Stimulated activated memory B cell treated with anti-CD40 and anti-IgM and Interleukin-4, amounts not matched to agents 10 μg/mL and 1 μg/mL and 100 μg/mL, for 72 hours (primary cell): ENCODE measurements at places on chromosomes 2 and 18.

- peak; percentile 11 for ATAC-seq
Measured at GRCh38 chr2:175576270-175576669, 394.8 kb upstream of the ATP5MC3 start.

DNA sequence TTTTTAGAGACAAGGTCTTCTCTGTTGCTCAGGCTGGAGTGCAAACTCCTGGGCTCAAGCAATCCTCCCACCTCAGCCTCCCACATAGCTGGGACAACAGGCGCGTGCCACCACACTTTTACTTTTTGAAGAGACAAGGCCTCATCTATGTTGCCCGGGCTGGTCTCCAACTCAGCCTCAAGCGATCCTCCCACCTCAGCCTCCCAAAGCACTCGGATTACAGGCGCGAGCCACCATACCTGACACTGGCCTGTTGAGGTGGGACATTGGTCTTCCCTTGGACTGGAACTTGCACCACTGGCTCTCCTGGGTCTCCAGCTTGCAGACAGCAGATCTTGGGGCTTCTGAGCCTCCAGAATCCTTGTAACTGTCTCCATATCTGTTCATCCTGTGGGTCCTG lies 75.6 kb downstream of the NDUFA10 start:
- ATAC-seq: no peak

DNA sequence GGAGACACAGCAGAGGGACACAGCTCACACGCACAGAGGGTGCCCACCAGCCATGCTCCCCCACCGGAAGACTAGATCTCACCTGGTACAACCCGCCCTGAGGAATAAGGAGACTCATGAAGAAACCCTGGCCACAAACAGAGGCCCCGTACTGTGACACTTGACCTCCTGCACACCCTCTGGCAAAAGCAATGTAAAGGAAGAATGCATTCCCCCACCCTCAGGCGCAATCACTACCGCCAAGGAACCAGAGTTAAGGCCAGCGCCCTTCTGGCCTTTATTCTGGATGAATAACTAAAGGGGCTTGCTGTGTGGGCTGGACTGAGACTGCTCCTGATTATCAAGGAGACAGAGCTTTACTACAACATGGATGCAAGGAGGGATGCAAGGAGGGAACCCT lies 509.2 kb upstream of the SPHKAP start:
- peak; percentile 12 for ATAC-seq

DNA sequence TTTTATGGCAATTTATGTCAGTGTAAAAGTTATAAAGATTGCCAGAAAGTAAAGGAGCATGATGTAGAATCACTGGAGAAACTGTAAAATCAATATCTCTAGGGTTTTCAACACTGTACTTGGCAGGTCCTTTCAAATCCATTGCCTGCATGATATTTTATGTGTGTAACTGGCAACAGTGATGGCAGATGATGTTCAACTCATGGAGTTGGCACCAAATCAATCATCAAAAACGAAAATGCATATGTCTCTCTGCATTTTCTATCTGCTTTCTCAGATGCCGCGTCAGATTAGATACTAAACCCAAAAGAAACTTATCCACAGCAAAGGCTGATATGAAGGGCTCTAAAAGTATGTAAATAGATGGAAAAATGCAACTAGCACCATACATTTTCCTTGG lies 1395.5 kb upstream of the PIK3C3 start:
- ATAC-seq: no peak

- no peak for ATAC-seq
Measured at GRCh38 chr2:224982226-224982625, 60.0 kb downstream of the DOCK10 start.

DNA sequence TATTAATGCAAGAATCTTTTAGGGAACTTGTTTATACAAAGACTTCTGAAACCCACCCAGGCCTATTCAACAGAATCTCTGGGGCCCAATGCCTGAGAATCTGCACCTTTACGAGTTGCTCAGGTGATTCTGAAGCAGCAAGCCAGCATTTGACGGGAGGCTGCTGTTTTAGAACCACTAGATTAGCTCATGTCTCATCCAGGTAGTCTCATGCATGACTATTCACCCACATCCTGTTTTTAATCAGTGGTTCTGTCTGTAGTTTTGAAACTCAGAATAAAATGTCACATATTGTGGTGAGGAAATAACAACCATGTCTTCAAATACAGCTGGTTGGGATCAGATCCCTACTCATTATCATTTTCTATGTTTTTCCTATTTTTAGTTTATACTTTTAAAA lies 39.5 kb downstream of the CYTIP start:
- peak; percentile 100 for ATAC-seq

DNA sequence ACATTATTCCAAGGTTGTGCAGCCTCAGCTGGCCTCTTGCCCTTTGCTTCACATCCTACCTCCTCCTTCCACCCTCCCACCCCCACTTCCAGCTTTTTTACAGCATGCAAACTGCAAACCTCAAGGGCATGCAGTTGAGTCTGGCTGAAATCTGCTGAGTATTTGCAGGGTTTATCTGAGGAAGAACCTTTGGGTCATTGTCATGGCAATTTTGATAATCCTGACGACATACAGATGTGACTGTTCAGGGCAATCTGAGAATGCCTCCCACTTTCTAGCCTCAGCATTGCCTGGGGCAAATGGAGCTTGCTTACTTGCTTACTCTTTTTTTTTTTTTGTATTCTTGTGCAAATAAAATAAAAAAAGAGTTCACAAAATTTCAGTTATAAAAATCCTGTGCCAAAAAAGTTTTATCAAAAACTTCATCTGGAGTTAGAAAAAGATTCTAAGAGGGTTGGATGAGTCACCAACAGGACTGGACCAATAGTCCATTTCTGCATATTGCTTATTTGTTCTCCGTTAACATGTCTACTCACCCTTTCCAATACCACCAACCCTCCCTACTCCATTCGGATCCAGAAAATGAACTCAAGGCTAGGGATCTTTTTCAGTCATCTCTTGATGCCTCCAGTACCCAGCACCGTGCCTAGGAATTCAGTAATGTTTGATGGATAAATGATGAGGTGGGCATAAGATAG lies 23.6 kb upstream of the LHCGR start:
- ATAC-seq: no peak

- peak; percentile 66 for ATAC-seq
Measured at GRCh38 chr2:196234672-196235071, 63.3 kb upstream of the STK17B start.

GRCh38 chr2:31140151-31140550 lies 1.9 kb upstream of the GALNT14 start:
- no peak for ATAC-seq

GRCh38 chr2:224870341-224870740 lies 154.2 kb upstream of the CCDC195 start:
- ATAC-seq: no peak

DNA sequence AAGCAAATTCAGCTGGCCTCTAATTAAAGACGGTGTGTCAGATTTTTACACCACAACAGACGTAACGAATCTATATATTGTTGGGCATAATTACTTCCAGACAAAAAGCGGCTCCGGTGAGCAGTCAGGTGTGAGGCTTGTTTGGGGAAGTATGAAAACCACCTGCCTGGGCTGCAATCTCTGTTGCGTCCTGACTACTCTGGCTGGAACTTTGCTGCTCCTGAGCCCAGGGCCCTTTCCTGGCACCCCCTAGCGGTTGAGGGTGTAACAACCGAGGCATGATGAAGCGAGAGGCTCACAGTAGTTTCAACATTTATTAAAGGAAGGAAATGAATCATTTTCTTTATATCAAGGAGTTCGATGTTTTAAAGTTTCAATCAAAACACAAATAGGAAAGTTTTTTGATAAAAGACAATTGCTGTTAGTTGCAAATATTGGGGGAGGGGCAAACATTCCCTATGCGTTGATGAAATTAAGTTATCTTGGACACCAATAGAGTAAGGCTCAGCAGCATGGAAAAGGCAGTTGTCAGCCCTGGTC lies 10.6 kb upstream of the ITGB6 start:
- ATAC-seq: peak; percentile 94

GRCh38 chr2:234969306-234970098 lies 17.7 kb downstream of the SH3BP4 start:
- no peak for ATAC-seq

GRCh38 chr18:35746826-35747339 lies 165.3 kb downstream of the GALNT1 start:
- ATAC-seq: no peak

GRCh38 chr2:163808406-163808805 lies 72.6 kb upstream of the FIGN start:
- no peak for ATAC-seq

- ATAC-seq: no peak
Measured at GRCh38 chr2:53778536-53779162, 8.1 kb downstream of the ASB3 start.

DNA sequence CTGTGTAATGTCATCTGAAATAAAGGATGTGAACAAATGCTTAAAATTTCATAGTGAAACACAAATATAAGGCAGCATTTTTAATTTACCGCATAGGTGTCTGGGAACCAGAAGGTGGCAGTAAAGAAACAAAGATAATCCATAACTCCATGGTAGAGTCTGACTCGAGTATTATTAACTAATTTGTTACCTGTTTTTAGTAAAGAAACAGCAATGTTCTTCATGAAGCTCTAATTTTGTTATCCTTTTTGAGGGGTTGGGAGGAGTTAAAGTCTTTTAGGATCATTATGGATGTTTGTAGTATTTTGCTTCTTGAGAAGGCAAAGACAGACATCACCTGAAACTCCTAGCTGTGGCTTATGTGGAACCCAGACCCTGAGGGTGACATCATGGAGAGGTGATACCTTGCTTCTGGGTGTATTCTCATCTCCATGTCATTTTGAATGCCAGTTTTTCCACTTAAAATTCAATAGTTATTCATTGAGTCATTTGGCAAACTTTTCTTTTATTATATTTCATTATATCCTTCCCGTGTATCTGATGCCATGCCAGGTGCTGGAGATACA lies 286.2 kb upstream of the EPAS1 start:
- ATAC-seq: no peak
